NCI-H146 (cell line): ENCODE measurements at places on chromosomes 6 and 20.

DNA sequence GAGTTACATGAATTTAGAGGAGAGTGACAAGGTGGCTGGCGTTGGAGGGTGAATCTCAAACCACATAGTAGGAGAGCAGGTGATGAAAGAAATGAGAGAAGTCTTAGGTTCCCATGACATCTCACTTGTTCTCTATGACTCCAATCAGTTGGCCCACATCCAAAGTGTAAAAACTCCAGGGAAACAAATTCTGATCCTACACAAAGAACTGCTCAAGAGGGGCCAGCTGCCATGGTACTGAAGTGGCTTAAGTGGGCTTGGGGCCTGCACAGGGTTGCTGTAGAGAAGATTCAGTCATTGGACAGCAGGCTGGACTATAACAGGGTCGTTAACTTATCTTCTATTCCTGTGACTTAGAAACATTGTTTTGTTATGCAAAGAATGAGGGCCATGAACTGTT, 7.6 kb upstream of the ADGRF4 start:
- no peak for DNase-seq

- no peak for DNase-seq
Observed at GRCh38 chr20:38833154-38833856, 27.8 kb downstream of the PPP1R16B start.

DNA sequence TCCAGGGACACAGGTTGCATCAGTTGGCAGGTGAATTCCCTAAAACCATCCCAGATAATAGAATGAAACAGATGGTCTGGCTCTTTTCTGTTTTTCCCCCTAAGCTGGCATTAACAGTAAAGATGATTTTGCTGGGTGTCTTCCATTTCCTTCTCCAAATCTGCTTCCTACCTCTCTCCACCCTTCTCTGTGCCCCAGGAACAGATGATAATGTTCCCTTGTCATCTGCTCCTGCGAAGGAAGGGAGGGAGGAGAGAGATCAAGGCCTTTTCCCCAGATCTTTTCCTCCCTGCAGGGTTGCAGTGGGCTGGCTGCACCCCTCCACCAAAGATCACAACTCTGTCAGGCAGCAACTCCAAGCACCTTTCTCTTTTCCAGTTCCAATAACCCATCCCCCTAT, 156.5 kb upstream of the PRDM1 start:
- no peak for DNase-seq

DNA sequence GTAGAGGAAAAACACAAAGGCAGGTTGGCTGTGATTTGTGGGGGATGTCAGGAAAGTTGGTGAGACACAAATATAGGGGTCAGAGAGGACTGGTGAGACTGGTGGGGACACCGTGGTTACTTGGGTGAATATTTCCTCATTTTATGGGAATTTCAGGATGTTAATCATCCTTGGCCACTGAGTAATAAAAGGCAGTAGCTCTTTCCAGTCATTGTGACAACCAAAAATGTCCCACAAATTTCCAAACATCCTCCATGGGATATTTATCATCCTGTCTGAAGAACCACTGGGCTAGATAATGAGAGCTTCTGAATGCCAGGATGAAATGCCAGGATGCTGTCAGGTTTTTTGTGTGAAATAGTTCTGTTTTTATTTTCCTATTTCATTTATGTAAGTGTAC, 374.1 kb downstream of the CD109 start:
- DNase-seq, result no peak

- DNase-seq, result no peak
Observed at GRCh38 chr6:110250838-110251237, 70.6 kb downstream of the CDC40 start.

DNA sequence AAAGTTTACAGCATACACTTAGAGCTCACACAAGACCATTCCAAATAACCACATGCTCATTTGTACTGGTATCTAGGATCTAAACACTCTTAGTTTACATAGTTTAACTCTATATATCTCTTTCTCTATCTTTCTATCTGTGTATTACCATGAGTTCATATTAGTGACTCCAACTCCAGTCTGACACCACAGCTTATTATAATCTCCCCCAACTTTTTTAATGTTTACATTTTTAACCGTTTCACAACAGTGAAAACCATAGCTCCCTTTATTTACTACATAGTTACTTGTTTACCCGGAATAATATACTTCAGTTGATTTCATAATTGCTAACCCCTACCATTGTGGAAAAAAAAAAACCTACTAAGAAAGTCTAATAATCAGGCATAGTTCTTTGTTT, 362.4 kb upstream of the RGS17 start:
- no peak for DNase-seq
